ENCODE measurements at places on chromosomes 5 and 9. TPM values are rescaled to one million over a fixed set of nuclear protein-coding genes. Genes with fewer than 3 reads are reported as not detected.

Gene PPP3R2
- total RNA-seq: not detected

Gene PTGES
- 1.1 TPM for total RNA-seq

Gene AGXT2
- not detected for total RNA-seq

Gene MAMDC4
- 2.0 TPM for total RNA-seq

Gene NCBP1
- 14.1 TPM for total RNA-seq

Gene FEM1C
- total RNA-seq: 21.3 TPM

Gene CBY3
- total RNA-seq: not detected

Gene C9orf40
- 1.6 TPM for total RNA-seq

Gene SLC22A4
- 1.5 TPM for total RNA-seq

Gene PGM5
- total RNA-seq: 281 TPM

Gene FCN1
- total RNA-seq: 0.63 TPM

Gene SLC6A7
- total RNA-seq: not detected

Gene PTPDC1
- 10.2 TPM for total RNA-seq

Gene GFI1B
- not detected for total RNA-seq

Gene PPP6C
- total RNA-seq: 32.9 TPM

Gene RNF183
- not detected for total RNA-seq
